Stimulated activated CD4-positive, alpha-beta T cell treated with anti-CD3 and anti-CD28 coated beads, Interleukin-15, amount 100 ng/mL, for 48 hours (primary cell): ENCODE measurements at places on chromosomes 4 and X.
A peak's percentile ranks its signal among the peaks of the same experiment; 100 is the strongest.

GRCh38 chrX:40749681-40750494 is 14.5 kb upstream of the MED14 start:
- no peak for DNase-seq

- no peak for DNase-seq
Observed at GRCh38 chr4:38889143-38889542, 21.5 kb downstream of the FAM114A1 start.

GRCh38 chr4:80448056-80448455 is 112.5 kb downstream of the CFAP299 start:
- no peak for DNase-seq

- DNase-seq, result no peak
Observed at GRCh38 chr4:5386921-5387320, 321.4 kb downstream of the EVC2 start.

DNA sequence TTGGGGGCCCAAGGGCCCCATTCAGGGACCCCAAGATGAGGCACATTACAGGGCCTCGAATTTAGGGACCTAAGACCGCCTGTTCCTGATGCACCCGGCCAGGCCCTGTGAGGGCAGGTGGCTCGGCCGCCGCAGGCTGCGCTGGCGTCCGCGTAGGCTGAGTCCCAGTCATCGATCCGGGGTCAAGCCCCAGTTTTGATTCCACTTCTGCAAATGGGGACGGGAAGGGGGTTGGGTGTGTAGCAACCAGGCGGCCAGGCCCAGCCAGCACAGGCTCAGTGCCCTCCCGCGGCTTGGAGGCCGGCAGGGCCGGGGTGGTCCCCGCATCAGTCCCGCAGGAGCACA is 327 bp downstream of the PNPLA4 start:
- DNase-seq, result no peak

DNA sequence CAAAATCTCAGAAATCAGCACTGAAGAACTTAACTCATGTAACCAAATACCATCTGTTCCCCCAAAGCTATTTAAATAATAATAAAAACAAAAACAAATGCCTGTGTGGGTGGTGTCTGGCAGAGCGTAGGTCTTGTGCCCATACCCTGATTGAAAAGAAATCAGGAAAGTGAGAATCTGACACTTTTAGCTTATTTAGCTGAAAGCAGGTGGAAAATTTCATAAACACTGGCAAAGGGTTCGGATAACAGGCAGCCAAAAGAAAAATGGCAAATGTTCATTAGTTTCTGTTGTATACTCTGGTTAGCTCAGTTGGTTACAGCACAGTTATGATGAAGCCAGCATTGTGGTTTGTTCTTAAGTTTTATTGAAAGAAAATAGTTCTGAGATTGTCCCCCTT is 48.3 kb downstream of the REPS2 start:
- no peak for DNase-seq

- DNase-seq, result no peak
Observed at GRCh38 chr4:94559351-94559806, 107.6 kb downstream of the PDLIM5 start.

- no peak for DNase-seq
Observed at GRCh38 chrX:40947276-40947675, 138.0 kb upstream of the USP9X start.

DNA sequence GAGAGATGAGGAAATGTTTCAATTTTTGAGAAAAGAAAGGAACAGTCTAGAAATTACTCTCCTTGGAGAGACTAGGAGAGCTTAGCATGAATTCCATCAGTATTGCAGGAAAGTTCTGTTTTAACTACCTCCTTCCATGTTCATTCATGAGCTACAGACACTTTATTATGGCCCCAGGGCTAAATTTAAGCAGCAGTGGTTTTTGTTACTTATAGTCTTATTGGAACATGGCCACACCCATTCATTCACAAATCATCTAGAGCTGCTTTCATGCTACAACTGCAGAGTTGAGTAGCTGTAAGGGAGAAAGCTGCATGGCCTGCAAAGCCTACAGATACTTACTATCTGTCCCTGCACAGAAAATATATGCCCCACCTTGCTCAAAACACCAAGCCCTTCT is 81.7 kb downstream of the SHISA3 start:
- DNase-seq, result no peak

GRCh38 chr4:16860516-16860915 is 37.9 kb downstream of the LDB2 start:
- DNase-seq, result no peak

- no peak for DNase-seq
Observed at GRCh38 chr4:152990471-152991131, 54.5 kb downstream of the FHDC1 start.

DNA sequence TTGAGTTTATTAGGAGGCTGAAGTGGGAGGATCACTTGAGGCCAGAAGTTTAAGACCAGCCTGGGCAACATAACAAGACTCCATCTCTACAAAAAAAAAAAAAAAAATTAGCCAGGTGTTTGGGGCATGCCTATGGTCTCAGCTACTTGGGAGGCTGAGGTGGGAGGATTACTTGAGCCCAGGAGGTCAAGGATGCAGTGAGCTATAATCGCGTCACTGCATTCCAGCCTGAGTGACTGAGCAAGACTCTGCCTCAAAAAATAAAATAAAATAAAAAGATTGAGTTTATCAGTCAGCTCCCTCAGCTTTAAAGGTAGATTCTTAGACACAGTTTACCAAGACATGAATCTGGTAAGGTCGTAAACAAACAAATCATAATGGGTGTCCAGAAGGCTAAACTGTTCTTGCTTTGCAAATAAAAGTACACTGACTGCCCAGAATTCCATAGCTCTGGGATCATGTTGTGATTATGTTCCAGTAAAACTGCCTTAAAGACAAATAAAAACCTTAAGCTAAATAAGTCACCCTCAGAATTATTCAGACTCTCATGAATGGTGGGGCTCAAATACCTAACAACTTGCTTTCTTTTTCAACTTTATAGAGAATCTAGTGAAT is 18.7 kb downstream of the APOO start:
- DNase-seq, result no peak

- no peak for DNase-seq
Observed at GRCh38 chrX:17007134-17007768, 60.8 kb downstream of the REPS2 start.

- no peak for DNase-seq
Observed at GRCh38 chr4:73904491-73904890, 35.3 kb downstream of the CXCL1 start.

GRCh38 chrX:24566240-24566639 is 80.9 kb downstream of the PCYT1B start:
- no peak for DNase-seq

- peak; percentile 37 for DNase-seq
Observed at GRCh38 chr4:80138551-80139538, 58.5 kb upstream of the PRDM8 start.

DNA sequence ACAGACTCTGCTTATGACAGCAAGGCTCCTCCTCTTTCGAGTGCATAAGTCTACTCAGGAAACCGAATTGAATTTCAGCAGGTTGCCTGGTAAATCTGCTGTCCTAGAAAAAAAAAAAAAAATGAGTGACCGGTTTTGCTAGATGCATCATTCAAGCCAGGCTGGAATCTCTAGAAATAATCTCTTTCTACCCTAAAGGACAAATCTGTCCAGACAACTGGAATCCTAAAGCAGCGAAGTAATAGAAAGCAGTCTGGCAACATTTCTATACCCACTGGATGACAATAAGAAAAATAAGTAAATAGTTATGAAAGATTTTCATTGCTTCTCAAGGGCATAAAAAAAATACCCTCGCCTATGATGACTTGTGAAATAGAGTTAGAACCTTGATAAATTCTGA is 703.5 kb downstream of the RPA4 start:
- DNase-seq, result no peak
